T-helper 22 cell (primary cell): ENCODE measurements at places on chromosomes 11 and 22.

DNA sequence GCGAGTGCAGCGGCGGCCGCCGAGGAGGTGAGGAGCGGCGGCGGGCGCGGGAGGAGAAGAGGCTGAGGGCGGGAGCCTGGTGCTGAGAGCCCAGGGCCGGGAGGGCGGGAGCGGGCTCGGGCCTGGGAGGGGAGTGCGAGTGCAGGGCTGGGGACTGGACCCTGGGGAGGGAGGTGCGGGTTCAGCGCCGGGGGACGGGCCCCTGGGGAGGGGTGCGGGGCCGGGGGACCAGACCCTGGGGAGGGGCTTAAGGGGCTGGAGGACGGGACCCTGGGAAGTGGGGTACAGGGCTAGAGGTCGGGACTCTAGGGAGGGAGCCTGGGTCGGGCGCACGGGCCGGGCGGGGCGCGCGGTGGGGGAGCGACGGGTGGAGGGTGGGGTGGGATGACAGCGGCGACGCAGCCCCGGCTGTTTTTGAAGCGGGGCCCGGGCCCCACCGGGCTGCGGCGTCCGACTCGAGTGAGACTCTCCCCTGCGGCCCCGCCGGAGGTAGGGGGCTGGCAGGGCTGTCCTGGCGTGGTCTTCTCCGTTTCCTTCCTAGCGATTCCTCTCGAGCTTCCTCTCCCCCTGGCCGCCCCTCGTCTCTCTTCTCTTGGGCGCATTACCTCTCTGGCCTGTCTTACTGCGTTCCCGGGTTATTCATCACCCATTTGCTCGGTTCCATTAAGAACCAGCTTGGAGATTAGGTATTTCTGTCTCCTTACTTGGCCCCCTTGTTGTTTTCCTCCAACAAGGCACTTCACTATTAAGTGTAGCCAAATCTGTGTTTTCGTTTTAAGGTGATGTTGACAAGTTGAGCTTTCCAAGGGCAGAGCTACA, 754 bp downstream of the NUP50 start:
- DNase-seq: peak; percentile 16

- DNase-seq: no peak
Observed at GRCh38 chr11:130873761-130874160, 42.5 kb downstream of the SNX19 start.

- no peak for DNase-seq
Observed at GRCh38 chr22:45672564-45673481, 1.2 kb downstream of the ATXN10 start.

GRCh38 chr22:19814428-19814827, 40.2 kb downstream of the GNB1L start:
- no peak for DNase-seq

- DNase-seq: no peak
Observed at GRCh38 chr11:34300026-34300925, 57.5 kb downstream of the ABTB2 start.

- DNase-seq: no peak
Observed at GRCh38 chr11:65782816-65783228, 2.0 kb upstream of the AP5B1 start.

DNA sequence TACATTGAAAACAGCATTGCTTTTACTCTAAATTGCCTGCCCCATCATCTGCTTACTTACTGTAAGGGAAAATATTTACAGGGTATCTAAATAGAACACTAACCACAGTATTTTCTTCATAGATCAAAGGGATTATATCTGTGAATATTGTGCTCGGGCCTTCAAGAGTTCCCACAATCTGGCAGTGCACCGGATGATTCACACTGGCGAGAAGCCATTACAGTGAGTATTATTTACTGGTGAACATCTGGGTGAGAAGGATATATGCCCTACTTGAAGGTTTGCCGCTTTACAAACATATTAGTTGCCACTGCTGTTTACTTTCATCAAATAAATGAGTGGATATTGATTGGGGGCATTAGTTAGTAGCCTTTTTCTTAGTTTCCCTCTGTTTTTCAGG, 5.9 kb upstream of the CNTF start:
- DNase-seq: no peak

GRCh38 chr11:116336540-116336939, 436.2 kb downstream of the BUD13 start:
- no peak for DNase-seq

- DNase-seq: no peak
Observed at GRCh38 chr11:115919341-115920091, 415.3 kb upstream of the CADM1 start.

DNA sequence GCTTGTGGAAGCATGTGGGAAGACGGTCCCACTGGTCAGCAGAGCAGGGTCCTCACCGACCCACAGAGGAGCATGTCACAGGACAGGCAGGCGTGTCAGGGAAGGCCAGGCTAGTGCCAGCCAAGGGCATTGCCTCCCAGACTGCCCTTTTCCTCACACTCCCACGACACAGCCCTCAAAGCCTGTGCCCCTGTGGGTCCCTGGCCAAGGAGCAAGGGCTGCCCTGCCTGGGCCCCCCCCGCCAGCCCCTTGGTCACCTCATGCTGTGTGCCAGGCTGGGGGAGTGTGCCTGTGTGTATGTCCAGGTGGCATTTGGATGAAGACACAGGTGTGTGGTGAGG, 74.7 kb downstream of the MED15 start:
- no peak for DNase-seq
